RPMI8226 (cell line): ENCODE measurements at places on chromosomes 3 and 15.

GRCh38 chr3:149368201-149368673, 9.2 kb downstream of the TM4SF1 start:
- no peak for DNase-seq

GRCh38 chr15:79394231-79394630, 37.9 kb upstream of the MINAR1 start:
- DNase-seq = no peak

GRCh38 chr3:194760494-194761137, 74.9 kb downstream of the FAM43A start:
- DNase-seq = no peak

- DNase-seq = no peak
Measured at GRCh38 chr15:57054204-57054750, 135.8 kb downstream of the TCF12 start.
